ENCODE measurements at places on chromosomes 7 and 10.

DNA sequence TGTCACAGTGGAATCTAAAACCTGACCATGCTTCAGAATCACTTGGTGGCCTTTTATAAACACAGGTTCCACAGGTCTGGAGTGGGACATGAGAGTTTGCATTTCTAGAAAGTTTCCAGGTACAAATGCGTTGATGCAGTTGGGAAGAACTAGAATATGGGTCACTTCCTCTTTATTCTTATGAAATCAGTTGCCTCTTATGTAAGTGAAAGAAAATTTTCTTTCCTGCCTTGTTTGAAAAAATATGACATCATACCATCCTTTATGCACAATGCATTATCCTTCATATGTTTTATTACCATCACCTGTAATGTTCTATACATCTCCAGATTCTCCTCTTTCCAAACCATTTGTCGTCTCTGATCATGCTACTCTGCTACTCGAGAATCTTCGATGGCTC, 44.0 kb downstream of the PLXNA4 start:
- no peak for DNase-seq

DNA sequence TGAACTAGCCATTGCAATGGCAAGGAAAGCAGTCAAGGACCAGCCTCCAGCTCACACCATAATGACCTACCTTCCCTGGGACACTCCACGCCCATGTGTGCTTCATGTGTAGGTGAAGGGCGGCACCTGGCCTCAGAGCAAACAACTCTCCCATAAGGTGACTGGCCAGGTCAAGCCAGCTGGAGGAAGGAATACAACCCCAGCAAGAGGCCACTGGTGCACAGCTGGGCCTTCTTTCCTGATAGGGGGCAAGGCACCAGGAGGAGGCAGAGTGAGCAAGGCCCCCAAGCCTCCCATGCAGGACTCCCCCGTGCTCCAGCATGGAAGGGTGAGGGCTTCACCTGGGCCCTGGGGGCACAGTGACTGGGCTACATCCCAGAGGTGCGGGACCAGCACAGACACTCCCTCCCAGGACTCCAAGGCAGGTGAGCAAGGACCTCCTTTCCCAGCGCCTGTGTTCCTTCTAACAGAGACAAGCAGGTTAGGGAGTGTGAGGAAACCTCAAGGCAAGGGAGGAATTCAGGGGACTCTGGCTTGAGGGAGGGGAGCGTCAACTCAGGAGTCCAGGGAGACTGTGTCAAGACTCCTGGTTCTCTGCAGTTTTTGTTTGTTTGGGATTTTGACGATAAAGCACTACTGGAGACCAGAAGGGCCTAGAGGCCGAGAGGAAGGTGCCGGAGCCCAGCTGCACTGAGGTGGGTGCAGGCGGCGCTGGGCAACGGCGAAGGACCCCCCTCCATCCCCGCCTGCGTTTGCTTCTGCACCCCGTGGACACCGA, 1.7 kb downstream of the PTPRN2 start:
- DNase-seq, result no peak

DNA sequence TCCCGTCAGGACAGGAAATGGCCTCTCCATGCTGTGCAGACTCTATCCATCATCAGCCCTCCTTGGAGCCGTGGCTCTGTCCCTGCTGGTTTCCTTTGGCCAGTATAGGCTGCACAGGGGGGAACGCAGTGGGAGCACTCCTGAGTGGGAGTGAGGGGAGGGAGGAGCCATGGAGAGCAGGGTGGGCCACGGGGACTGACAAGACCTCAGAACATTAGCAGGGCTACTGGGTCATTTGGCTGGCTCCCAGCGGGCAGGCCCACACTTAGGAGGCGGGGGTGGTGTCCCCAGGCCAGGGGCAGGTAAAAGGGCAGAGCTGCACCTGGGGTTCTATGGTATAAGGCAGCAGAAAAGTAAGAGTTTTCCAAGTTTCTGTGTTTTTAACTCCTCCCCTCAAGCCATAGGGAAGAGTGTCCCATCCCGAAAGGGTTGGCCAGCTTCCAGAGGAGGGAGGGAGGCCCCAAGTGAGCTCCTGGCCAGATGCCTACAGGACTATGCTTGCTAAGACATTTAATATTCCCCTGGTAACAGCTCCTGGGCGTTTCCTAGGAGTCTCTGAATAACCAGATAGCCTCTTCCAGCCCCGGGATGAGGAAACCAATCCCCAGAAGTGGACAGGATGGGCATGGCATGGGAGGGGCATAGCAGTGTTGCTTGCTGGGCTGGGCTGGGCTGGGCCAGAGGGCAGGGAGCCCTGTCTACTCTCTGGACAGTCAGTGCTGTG, 5.5 kb upstream of the OPN4 start:
- no peak for DNase-seq

GRCh38 chr10:76297780-76298281, 866.4 kb downstream of the LRMDA start:
- no peak for DNase-seq

DNA sequence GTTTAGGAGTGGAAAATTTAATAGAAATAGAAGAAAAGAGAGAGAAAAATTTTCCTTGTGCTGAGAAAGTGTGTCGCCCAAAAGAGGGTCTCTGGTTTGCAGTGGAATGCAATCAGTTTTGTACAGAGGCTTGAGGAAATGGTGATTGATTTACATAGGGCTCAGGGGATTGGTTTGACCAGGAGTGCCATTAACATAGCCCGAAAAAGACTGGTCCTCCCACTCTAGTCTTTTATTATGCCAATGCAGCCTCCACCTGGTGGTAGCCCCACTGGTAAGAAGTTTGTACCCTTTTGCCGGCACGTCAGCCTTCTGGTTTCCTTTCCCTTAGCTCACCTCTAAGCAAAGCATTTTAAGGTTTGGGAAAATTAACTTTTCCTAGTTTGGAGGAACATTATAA, 885.3 kb downstream of the XPNPEP1 start:
- DNase-seq, result no peak

Data from activated CD8-positive, alpha-beta memory T cell treated with anti-CD3 and anti-CD28 coated beads for 4 hours (primary cell).